CD4-positive, alpha-beta T cell treated with Interleukin-10 for 1 hour (primary cell): ENCODE measurements at places on chromosomes 2 and 18.

- no peak for DNase-seq
Measured at GRCh38 chr2:41741951-41742595, 305.7 kb upstream of the PKDCC start.

- DNase-seq, result no peak
Measured at GRCh38 chr2:135005753-135006152, 41.5 kb downstream of the MAP3K19 start.

DNA sequence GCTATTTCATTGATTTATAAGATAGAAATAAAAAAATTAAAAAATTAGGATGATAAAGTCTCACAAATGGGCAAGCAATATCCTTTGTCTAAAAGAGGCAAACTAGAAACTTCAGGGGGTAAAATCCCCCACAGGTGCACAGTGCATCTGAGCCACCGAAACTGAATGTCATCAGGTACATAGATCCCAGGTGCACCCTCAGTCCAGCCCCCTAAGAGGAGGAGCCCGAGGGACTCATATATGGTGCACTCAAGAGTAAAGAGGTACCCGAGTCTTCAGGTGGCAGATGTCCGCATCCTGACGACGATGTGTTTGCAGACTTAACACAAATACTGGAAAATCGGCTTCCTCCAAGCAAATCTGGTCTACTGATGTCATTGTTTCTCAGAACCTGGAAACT lies 11.3 kb downstream of the QPCT start:
- no peak for DNase-seq

GRCh38 chr2:69893684-69894551 lies at the start of gene SNRNP27:
SNRNP27 (plus strand) TSS chr2:69893956; CDS start chr2:69893985, 29 bp downstream.
- DNase-seq, result peak; percentile 86

DNA sequence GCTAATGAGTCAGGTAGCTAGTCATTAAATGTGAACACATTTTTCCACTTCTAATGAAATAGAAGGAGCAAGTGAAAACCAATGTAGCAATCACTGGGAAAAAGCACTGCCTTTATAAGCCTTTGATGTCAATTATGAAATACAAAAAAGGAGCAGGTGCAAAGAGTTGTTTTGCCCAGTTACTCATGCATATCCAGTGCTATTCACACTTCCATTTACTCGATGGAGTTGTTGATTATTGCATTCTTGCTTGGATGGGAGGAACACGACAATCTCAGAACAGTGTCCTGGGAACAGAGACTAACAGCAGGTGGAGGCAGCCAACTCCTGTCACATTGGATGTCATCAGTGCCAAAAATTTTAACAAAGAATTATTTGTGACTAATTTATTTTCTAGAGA lies 372.5 kb downstream of the CBLN2 start:
- no peak for DNase-seq
